Jurkat, Clone E6-1 (cell line): ENCODE measurements at places on chromosomes 6 and 20.

DNA sequence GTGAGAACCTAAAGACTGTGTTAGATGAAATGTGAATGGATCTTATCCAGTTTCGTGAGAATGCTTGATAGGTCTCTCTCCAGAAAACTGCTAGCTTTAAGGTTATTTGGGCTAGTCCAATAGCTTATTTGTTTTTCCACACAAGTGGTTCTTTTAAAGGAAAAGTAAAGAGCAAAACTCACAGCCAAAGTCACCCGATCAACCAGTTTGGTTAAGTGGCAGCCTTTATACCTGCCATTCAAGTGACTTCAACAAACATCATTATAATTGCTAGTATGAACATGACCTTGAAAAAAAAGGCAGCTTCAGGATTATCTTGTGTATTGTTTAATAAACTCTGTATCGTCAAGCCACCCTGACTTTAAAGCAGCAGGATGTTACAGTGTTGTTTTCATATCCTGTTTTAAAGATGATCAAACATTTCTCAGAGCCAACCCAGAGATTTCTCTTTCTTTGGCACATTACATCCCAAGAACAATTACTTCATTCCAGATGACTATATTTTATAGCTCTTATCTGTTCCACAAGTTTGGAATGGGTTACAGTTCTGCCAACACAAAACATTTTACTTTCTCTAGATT, 253.4 kb downstream of the EPHA7 start:
- no peak for DNase-seq

DNA sequence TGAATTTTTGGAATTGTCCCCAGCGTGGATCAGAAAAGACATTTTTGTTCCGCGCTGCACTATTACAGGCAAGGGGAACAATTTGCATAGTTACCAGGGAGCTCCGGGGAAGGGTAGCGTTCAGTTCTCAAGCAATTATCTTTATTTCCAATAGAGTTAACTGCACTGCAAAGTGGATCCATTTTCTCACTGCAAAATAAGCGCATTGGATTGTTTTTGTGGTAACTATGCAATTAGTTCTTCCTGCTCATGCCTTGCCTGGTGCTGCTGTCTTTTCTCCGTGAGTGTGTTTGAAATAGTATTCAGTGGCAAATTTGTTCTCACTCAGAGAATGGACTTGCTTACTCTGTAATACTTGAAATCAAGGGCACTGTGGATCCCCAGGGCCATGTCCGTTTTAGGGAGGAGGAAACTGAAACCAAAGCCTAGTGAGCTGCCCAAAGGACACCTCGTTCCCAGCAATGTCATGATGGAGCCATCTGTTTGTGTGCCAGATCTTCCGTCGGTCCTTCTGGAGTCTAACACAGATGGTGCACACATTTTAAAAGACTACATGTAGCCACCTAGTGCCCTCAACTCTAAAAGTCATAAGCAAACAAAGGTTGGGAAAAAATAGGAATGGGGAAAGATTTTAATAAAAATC, 7.4 kb upstream of the PCK1 start:
- DNase-seq, result no peak

- no peak for DNase-seq
Observed at GRCh38 chr6:166677941-166678340, 50.9 kb upstream of the RPS6KA2 start.

GRCh38 chr20:19671374-19671773, 86.7 kb upstream of the RIN2 start:
- no peak for DNase-seq

DNA sequence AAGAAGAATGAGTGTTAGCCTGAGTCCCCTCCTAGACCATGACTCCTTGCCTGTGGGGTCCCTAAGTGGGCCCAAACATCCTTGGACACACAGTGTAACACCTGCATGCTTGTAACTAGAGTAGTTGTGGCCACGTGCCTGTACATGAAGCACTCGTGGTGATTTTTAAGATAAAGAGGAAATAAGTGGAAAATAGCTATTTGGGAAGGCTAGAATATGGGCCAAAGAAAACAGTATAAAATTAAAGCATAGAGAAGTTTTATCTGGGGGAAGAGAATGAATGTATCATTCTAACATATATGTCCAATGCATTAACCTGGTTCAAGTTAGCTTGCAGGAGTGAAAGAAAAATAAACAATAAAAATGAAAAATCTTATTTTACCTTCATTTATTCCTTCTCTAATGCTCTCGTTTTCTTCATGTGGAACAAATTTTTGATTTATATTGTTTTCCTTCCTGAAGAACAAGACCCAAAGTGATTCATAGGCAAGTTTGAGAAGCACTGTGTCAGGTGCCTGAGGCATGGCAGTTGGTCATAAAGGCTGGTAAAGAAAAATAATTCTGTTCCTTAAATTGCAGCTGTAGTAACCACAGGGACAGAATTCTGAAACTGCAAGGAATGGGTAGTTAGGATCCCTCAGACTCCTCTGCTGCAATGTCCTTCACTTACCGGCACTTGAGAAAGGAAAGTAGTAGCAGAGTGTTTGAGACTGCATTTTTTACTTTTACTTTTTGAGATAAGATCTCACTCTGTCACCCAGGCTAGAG, 8.5 kb upstream of the CST3 start:
- no peak for DNase-seq

- no peak for DNase-seq
Observed at GRCh38 chr6:137081997-137082396, 37.2 kb upstream of the IL20RA start.
